Naive thymus-derived CD8-positive, alpha-beta T cell (primary cell): ENCODE measurements at places on chromosomes 3 and 15.
A peak's percentile ranks its signal among the peaks of the same experiment; 100 is the strongest.

- no peak for DNase-seq
These were observed 63.2 kb downstream of the MCTP2 start for GRCh38 chr15:94294556-94294955.

GRCh38 chr3:119305286-119305685 lies 11.1 kb downstream of the ARHGAP31 start:
- no peak for DNase-seq

DNA sequence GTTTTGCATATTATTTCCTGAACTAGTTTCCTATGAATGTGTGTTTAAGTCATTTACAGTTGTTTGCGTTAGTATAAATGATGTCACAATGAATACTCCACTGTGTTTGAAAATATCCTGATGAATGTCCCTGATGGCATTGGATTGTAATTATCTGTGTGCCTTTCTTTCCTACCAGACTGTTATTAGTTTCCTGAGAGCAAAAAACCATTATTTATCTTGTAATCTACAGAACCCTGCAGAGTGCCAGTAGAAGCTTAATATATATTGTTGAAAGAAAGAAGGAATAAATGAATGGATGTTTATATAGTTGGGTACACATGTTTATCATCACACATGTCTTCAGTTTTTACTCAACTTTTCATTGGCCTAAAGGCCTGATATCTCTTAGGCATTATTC lies 312.6 kb downstream of the AGBL1 start:
- no peak for DNase-seq

- no peak for DNase-seq
These were observed 230.3 kb upstream of the RGMA start for GRCh38 chr15:93319121-93319814.

DNA sequence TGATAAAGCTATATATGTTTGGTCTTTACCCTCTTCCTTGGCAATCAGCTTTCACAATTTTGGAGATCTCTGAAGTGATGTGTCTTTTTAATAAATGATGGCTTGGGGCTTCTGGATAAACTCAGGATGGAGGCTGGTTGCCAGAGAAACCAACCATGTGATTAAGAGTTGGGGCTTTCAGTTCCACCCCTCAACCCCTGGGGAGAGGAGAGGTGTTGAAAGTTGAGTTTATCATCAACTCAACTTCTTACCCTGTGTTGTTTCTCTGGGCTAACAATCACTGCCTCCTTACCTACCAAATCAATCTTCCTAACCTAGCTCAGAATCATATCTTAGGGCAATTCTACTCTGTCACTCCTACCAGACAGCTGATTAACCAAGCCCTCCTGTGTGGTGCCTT lies 735.8 kb downstream of the ZPLD1 start:
- DNase-seq, result no peak

- DNase-seq, result no peak
These were observed 152.8 kb downstream of the RBPMS2 start for GRCh38 chr15:64622410-64623260.

GRCh38 chr3:60033901-60034453 lies 984.2 kb upstream of the CFAP20DC start:
- DNase-seq, result no peak

DNA sequence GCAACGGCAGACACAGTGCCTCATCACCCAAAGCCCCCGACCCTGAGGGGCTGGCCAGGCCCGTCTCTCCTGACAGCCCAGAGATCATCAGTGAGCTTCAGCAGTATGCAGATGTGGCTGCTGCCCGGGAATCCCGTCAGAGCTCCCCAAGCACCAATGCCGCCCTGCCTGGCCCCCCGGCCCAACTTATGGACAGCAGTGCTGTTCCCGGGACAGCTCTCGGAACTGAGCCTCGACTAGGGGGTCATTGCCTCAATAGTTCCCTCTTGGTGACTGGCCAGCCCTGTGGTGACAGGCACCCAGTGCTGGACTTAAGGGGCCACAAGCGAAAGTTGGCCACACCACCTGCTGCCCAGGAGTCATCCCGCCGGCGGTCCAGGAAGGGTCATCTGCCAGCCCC lies 8.6 kb upstream of the TEX264 start:
- no peak for DNase-seq

DNA sequence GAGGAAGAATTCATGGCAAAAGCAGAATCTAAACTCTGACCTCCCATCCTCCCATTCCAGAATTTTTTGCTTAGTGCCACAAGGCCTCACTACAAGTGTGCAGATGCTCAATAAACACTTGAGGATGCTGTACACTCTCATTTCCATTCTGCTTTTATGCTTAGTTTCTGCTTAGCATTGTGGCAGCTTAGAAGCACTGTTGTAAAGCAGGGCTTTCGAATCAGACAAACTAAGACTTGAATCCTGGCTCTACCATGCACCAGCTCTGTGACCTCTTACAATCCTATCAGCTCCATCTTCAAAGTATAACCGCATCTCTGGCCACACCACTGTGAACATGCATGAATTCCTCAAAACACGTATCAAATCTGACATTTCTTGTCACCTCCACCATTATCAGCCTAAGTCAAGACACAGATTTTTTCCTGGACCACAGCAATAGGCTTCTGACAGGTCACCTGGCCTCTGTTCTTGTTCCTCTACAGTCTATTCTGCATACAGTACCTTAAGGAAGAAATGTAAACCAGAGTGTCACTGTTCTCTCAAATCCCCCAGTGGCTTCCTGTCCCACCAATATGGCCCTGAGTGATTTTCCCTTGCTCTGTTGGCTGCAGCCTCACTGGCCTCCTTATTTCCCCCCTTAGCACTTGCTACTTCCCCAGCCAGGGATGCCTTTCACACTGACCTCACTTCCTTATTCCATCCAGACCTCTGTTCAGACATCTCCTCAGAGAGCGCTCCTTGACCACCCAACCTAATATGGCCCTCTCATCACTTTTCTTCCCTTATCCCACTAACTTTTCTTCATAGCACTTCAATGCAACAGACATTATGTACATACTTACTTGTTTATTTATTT lies 8.1 kb upstream of the PHC3 start:
- DNase-seq, result no peak

GRCh38 chr3:184491011-184491576 lies 70.5 kb upstream of the EPHB3 start:
- DNase-seq, result no peak

DNA sequence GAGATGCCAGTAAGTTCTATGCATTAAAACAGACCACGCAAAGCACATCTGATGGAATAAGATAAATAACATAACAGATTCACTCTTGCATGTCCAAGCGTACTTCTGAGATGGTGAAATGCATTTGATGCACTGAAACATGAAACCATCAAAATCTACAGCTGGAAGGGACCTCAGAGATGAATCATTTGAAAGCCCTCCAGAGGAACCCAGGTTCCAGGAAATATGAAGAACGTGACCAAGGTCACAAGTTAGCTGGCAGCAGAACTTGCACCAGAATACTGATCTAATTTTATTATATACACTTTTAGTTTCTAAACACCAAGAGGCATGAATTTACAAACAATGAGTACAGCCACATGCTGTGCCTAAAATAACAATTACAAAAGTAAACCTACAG lies 957.1 kb downstream of the FHIT start:
- DNase-seq, result no peak

DNA sequence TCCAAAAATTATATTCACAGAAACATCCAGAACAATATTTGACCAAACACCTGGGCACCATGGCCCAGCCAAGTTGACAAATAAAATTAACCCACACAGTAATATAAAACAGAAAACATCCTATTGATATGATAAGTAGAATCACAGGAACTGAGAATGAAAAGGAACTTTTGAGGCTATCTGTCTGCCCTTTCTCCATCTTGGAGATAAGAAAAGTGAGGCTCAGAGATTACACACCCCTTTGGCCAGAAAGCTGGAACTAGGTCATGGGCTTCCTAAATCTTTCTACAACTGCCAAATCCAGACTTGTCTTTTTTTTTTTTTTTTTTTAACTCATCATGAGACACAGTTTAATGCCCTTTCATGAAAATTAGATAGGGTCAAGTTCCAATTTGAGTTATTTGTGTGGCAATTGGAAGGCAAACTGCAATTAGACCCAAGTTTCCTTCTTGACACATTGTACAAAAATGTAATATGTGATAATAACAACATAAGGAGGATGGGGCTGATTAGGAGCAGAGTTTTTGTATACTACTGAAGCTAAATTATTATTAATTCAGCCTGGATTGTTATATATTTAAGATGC lies 137.2 kb downstream of the RPL22L1 start:
- DNase-seq, result no peak

DNA sequence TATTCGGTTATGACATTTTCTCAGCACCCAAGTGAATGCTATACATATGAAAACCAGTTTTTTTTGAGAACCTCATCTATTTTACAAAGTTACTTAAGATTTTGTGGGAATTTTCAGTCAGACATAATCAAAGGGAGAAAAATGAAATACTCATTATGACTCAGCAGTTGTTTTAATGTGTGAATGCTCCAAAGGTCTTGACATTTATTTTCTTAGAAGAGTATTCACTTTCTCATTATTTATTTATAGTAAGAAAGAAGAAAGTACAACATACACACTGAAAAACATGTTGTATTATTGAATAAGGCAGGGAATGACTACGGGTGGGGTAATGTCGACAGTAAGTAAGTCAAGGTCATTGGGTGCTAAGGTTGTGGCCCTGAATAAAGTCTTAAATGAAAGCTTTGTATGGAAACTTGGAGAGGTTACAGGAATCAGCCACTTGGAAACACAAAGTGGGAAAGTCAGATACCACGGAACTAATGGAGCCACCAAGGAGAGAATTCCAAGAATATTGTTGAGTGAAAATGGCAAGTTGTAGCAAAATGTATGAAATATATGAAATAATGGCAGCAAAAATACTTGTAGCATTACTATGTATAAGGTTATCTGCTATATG lies 844.5 kb downstream of the TBL1XR1 start:
- no peak for DNase-seq

DNA sequence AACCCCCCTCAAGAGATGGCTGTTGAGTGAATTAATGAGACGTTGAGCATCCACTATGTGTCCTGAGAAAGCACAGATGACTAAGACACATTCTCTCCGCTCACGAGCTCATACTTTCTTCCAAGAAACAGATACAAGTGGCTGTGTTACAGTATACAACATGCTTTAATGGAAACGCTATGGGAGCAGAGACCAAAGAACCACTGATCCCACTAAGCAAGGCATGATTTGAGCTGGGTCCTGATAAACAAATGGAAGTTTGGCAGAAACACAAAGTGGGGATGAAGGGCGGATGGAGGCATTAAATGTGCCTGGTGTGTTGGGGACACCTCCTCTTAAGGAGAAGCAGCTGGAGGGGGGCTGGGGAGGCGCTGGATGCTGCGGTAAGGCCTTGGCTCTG lies 129.4 kb downstream of the UACA start:
- DNase-seq, result no peak

- DNase-seq, result no peak
These were observed 23.9 kb upstream of the SLC12A8 start for GRCh38 chr3:125236331-125236903.

DNA sequence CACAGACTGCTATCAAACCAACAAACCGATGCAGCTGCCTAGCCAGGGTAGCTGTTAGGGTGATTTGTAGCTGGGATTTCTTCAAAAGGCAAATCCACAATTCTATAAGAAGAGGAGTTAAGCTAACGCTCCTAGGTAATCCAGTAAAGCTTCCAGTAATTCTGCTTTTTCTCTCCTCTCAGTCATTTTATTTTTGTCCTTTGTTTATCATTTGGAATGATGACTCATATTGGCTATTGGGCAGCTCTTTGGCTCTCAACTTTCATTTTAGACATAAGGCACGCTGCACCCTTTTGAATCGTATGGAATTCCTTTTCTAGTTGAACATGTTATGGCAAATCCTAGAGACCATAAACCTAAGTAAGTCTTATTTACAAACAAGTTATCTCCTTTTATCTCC lies 53.2 kb upstream of the PPARG start:
- DNase-seq, result no peak

- DNase-seq, result peak; percentile 35
These were observed at the start of gene DVL3 for GRCh38 chr3:184154885-184155643. Gene DVL3, plus strand, starts transcription at chr3:184155377. Its CDS starts 259 bp downstream, at chr3:184155636.

- no peak for DNase-seq
These were observed 211.6 kb downstream of the TNIK start for GRCh38 chr3:171248426-171249111.

- no peak for DNase-seq
These were observed 1037.0 kb upstream of the CFAP20DC start for GRCh38 chr3:60086811-60087210.

- no peak for DNase-seq
These were observed 14.9 kb downstream of the BTLA start for GRCh38 chr3:112484352-112484751.

DNA sequence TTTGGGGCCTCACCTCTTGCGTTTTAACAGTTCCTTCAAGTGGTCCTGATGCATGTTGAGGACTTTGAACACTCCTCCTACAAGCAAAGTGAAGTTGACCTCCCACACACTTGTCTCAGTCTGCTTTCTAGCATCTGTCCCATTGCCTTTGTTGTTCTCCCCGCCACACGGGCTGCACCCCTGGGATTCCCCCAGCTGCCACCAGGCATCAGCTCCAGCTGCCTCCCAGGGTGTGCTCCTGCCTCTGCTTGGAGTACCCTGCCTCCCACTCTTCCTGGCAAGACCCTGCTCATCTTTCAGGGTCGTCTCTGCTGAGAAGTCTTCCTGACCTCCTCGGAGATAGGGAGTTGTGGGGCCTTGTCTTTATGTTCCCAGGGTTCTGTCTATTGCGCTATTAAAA lies 52.2 kb downstream of the IGF1R start:
- DNase-seq, result no peak
